RPMI8226 (cell line): ENCODE measurements at places on chromosomes 3 and 15.
A peak's percentile ranks its signal among the peaks of the same experiment; 100 is the strongest.

- no peak for DNase-seq
These were observed 27.6 kb upstream of the TOP2B start for GRCh38 chr3:25692341-25692740.

- peak; percentile 80 for DNase-seq
These were observed 136.5 kb downstream of the ZNF609 start for GRCh38 chr15:64596701-64597476.

GRCh38 chr15:82306791-82307713 is 42.2 kb downstream of the GOLGA6L10 start:
- no peak for DNase-seq

GRCh38 chr15:45604326-45604725 is 17.1 kb downstream of the BLOC1S6 start:
- DNase-seq = no peak

DNA sequence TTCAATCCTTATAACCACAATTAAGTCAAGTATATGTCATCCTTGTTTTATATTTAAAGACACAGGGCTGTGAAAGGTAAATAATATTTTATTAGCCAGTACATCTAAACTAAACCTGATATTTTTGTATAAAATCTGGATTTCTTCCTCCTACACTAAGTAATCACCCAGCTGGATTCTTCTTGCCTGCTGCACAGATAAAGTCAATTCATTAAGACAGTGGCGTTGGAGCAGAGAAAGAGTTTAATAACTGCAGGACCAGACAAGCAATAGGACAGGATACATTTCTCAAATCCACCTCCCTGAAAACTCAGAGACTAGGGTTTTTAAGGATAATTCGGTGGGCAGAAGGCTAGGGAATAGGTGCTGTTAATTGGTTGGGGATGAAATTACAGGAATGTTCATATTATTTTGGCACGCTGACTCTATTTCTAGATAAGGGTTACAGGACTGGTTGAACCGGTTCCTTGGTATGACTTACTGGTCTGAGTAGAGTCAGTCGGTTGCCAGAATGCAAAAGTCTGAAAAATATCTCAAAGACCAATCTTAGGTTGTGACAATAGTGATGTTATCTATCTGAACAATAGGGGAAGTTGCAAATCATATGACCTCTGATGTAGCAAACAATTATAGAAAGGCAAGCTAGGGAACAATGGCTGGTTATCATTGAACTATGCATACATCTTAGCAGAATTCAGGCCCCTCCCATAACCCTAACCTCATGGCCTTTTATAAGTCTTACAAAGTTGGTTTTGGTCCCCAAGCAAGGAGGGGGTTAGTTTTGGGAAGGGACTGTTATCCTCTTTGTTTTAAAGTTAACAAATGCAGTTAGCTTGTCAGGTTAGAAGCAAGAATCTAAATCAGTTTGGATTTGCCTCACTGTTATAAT is 244.8 kb downstream of the ALCAM start:
- no peak for DNase-seq

DNA sequence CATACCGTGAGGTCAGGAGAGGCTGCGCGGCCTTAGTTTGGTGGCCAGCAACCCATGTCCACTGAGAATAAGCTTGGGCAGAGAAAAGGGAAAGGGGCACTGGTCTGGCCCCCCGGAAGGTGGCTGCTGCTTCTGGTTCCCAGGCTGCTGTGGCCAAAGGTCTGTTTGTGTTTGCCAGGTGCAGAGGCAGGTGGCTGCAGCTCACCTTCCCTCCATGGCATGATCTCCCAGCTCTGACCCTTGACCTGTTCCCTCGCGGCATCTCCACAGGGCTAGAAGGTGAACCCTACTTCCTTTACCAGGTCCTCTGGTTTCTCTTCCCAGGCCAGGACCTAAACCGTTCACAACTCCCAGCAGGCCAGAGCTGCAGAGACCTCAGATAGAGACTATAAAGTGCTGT is 13.8 kb downstream of the VPS18 start:
- no peak for DNase-seq

GRCh38 chr3:148074946-148075345 is 622.8 kb upstream of the AGTR1 start:
- DNase-seq = no peak

- no peak for DNase-seq
These were observed 62.9 kb upstream of the GCNT3 start for GRCh38 chr15:59548501-59549226.

DNA sequence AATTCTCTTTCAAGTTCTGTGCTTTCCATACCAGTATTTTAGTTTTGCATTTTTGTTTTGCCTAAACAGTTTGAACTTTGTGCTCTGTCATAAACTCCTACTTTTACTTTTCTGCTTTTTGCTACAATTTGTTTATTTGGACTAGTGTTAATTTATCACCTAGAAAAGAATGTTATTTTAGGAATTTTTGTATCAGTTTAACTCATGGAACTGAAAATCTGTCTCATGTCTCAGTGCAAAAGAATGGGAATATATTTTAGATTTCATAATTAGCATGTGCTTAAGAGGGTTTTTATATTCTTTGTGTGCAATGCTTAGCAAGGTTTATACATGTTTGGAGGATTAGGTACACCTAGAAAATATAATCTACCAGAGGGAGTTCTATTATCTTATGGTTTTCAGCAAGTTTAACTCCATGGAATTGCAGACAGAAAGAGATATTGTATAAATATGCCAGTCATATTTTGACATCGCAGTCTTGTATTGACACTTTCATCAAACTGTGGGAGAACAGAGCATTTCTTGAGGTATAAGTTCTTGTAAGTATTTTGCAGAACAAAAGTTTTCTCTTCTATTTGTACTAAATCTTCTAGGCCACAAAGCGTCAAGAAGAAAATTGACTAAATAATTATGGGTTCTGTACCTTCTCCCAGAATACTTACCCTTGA is 409.9 kb downstream of the RBMS3 start:
- no peak for DNase-seq

DNA sequence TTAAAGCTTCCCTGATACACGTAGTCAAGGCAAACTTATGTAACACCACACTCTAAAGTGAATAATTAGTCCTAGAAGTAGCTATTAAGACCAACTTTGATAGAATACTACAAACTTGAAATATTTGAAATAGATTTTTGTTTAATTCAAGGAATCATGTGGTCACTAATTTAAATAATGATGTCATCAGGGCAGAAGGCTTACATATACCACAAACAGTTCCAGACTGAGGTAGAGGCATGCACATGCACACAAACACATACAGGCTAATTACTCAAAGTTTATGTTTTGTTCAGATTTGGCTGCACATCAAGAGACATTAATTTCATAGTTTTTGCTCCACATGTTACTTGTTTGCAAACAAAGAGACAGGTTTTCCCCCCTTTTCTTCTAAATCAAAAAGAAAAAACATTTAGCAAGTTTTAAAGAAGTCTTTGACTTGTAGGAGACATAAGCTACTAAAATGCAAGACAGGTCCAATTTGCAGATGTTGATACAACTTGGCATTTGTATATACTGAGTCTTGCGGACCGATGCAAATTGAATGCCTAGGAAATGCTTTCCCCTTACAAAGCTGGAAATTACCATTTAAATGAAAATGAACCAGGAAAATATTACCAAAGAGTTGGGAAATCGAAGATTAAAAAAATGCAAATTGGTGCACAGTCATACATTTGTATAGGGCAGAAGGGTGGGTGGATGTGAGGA is 594.8 kb downstream of the MAGI1 start:
- DNase-seq = no peak

- no peak for DNase-seq
These were observed 160.6 kb downstream of the STT3B start for GRCh38 chr3:31693346-31693745.

DNA sequence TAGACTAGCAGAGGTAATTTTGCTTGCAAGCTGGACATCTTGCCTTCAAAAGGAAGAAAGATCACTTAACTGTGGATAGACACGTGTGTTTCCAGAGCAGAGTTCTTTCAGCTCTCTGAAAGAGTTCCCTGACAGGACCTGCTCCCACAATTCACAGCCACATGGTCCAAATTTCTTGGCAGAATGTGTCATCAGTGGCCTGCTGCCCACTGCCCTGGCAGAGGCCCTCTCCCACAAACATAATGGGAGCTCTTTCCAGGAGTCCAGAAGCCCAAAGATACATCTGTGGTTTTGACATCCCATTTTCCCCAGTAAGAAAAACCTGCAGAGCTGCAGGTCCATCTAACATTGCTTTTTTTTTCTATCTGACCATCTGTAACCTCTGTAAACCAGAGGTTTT is 48.3 kb downstream of the SERPINI1 start:
- no peak for DNase-seq

DNA sequence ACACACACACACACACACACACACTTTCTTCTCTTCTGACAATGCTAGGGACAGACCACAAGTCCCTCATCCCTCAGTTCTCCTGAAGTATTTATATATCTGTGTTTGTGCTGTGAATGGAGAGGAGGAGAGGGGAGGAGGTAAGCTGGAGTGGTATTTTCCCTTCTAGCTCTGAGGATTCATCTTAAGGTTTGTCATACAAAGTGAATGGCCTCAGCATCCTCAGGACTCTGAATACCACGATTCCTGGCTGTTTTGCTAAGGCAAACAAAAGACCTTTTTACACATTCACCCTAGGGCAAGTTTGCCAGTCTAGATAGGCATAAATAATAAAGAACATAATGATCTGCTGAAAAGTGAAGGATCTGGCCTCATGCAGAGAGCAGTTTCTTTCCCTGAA is 65.7 kb upstream of the CHMP2B start:
- no peak for DNase-seq

DNA sequence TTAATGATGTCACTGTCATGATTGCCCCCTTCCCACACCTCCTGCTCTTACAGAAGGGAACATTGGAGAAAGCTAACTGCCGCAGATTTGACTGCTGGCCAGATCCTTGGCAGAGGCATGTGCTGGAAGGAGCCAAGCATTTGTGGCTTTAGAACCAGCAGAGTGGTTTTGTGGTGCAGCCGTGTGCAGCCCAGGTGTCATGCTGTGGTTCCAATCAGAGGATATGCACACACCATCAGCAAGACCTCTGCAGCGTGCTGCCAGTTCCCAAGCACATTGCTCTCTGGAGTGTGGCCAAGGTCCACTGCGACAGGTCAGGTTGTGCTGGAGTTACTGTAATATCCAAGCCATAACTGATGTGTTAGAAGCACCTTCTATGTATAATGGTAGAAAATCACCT is 61.6 kb downstream of the OTOL1 start:
- peak; percentile 64 for DNase-seq

GRCh38 chr3:126452213-126452612 is 23.5 kb downstream of the ZXDC start:
- no peak for DNase-seq

GRCh38 chr3:140467104-140467577 is 210.7 kb upstream of the TRIM42 start:
- no peak for DNase-seq

GRCh38 chr3:149977386-149977785 is 6.7 kb upstream of the PFN2 start:
- no peak for DNase-seq

GRCh38 chr3:187165144-187165543 is 25.8 kb upstream of the RPL39L start:
- DNase-seq = peak; percentile 61

- DNase-seq = no peak
These were observed 141.7 kb upstream of the PROK2 start for GRCh38 chr3:71926616-71927015.

GRCh38 chr15:66429117-66429516 is 42.4 kb downstream of the MAP2K1 start:
- DNase-seq = no peak
